MM.1S (cell line): ENCODE measurements at places on chromosomes 3 and 15.

DNA sequence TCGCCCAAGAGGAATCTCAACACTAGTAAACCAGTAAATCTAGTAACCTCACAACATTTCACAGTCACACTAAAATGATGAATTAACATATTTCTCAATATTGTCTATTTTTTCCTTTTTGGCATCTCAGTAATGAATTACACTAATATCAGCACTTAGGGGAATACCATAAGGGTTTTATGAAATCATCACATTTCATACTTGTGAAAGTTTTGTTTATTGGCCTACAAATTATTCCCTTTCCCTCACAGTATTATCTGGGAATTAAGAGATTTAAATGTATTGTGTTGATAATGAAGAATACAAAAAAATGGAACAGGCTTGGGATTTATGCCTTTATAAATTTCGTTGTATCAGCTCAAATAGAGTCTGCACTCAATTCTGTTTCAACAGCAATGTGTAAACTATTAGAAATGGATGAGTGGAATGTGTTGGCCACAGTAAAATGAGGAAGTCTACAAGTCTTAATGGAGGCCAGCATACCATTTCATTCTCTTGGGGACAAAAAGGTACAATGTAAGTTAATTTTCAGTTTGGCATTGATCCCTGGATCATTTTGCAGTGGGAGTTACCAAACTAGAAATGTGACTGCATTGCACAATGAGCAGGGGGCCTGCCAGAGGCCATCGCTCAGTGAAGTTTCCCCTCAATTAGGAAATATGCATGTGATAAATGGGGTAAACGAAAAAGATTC lies 195.4 kb downstream of the FMN1 start:
- no peak for DNase-seq

- DNase-seq: no peak
Measured at GRCh38 chr3:179288845-179289244, 34.0 kb upstream of the ZNF639 start.

GRCh38 chr3:59442046-59442445 lies 392.2 kb upstream of the CFAP20DC start:
- no peak for DNase-seq

- no peak for DNase-seq
Measured at GRCh38 chr15:79403501-79403900, 28.6 kb upstream of the MINAR1 start.

DNA sequence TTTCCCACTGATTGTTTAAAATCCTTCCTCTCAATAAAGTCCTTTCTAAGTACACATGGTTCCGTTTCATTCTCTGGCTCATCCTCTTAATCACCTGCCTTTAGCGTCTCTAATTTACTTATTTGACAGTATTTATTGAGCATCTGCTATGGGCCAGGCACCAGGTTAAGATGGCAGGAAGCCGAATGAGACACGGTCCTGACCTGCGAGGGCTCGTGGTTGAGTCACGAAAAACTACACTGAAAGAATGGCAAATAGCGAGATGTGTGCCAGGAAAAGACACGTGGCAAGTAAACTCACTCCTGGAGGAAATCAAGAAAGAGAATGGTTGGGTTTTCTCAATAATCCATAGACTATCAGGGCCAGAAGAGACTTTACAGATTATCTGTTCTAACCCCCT lies 60.9 kb downstream of the HES1 start:
- DNase-seq: no peak

DNA sequence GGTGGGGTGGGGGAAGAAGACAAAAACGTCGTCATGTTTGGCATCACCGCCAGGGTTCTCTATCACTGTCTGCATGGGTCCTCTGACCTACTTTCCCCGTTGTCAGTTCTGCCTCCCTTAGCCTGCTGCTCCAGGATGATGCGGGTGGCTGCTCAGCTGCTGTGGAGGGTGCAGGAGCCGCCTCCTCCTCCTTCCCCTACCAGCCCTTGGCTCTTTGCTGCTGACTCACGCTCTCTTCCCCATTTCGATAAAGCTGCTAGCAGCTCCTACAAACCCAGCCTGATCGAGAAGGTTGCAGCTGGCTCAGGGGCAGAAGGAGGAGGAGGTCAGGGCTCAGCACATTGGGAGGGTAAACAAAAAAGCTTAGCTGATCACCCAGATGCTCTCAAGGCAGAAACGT lies 49.5 kb upstream of the SEC13 start:
- peak; percentile 10 for DNase-seq

DNA sequence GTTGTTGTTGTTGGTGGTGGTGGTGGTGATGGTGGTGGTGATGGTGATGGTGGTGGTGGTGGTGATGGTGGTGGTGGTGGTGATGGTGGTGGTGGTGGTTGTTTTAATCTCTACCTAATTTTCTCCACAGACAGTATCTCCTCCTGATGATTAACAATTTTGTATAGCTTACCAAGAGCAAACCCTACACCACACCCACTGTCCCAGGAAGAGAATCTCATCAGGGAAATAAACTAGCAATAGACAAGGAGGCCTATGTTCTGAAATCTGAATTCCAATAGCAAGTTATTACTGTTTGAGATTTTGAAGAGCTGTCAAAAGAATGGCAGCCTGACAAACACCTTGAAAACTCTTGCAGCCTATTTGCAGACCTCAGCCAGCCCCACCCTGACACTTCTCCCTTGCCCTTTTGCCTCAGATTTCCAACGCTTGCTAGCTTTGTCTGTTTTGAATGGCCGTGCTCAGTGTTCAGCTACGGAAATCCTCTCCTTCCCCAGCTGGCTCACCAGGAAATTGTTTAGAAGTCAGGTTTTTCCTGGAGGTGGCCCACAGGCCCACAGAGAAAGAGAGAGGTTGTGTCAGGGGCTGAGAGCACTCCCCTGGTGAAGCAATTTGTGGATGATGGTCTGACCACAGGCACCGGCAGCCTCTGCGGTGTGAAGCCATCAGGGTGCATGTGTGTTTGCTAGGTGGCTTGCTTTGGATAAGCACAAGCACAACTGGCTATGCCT lies 101.6 kb downstream of the MAGI1 start:
- DNase-seq: no peak

- no peak for DNase-seq
Measured at GRCh38 chr3:171453180-171453886, 6.9 kb downstream of the TNIK start.

DNA sequence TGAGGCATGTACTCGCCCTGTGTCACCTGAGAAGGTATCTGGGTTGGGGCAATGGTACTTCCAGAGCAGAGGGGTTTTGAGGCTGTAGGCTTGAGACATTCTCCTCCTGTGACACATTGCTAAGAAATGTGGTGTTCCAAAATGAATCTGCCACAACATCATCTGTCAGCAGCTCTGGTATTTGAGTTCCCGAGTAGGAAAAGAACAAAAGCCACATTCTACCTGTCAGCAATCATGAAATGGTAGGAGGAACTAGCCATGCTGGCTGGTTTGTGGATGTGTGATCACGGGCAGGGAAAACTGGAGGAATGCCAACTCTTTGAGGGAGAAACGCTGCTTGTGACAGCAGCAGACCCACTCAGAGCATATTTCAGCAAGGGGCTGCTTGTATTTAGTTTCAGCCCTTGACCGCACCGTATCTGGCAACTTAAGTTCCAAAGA lies 579.4 kb upstream of the TBL1XR1 start:
- DNase-seq: no peak

DNA sequence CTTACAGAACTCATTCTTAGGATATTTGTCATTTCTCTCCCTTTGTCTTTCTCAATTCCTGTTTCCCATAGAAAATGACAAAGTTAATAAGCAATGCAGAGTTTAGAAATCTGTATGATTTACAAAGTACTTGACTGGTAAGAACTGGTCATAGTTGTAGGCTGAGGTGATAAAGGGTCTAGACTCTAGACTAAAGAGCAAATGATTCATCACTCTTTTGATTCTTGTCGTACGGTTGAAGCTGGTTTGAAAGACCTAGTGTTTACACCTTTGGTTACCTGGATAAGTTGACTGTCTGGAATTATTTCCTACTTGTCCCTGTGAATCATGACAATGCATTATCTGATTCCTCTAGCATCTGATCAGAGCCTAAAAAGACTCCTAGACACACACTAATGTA lies 58.9 kb upstream of the TP63 start:
- DNase-seq: no peak

GRCh38 chr15:51908316-51908715 lies 63.3 kb downstream of the LEO1 start:
- DNase-seq: no peak

DNA sequence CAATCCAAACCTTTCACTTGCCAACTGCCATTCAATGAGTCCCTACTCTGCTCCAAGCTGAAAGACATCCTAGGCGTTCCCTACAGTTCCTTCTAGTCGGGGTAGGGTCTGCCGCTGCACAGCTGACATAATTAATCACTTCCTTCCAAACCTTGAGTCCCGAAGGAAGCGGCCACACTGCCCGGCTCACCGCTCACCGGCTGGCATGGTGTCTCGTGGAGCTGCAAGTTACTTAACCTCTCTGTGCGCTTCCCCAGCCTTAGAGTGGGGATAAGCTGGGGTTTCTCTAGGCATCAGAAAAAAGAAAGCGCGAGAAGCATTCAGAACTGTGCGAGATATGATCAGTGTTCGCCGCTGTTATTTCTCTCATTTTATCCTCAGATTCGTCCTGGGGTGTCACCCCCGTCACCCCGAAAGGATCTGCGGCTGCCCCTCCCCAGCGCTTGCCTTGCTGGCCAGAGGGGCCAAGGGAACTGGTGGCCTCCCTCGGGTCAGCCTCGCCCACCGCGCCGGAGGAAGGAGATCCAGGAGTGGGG lies 748 bp downstream of the MRPS25 start:
- peak; percentile 16 for DNase-seq

DNA sequence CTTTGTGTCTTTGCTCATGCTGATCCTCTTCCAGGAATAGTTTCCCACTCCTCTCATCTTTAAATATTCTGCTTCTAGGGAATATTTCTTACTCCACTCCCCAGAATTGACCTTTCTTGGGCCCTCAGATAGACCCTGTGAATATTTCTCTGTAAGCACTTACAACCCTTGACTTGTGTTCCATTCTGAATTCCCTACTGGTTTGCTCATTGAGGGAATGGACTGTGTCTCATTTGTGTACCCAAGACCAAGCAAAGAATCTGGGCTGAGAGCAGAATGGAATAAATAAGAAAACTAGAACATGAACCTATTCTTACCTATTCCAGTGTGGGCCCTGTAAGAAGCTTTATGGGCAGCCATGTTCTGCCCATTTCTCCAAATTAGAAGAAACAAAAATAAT lies 72.7 kb upstream of the TSPAN3 start:
- no peak for DNase-seq

DNA sequence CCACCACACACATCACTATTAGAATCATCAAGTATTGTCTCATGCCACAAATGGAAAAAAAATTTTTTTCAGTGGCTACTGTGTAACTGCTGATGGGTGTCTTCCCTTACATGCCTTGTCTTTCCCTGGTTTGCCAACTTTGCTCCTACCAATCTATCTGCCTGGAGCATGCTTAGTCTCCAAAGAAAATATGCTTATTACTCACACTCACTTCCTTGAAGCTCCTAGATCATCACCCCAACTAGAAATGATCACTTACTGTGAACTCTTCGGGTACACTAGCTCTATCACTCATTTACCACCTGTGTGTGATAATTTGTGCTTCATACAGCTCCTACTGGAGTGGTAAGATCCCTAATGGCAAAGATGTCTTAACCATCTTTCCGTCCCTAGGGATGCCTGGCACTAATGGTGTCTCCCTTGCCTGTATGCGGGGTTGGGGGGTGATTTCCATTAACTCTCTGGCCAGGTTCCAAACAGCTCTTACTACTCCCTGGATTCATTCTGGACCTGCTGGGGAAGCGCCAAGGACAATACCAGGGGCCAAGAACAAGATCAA lies 799 bp downstream of the VPS33B start:
- no peak for DNase-seq

GRCh38 chr3:48155122-48155521 lies 33.1 kb downstream of the CDC25A start:
- DNase-seq: no peak

- DNase-seq: peak; percentile 67
Measured at GRCh38 chr15:38414357-38414756, 39.6 kb upstream of the FAM98B start.

GRCh38 chr3:159263750-159264553 lies 462.1 kb downstream of the MFSD1 start:
- DNase-seq: peak; percentile 71

GRCh38 chr3:48928679-48929078 lies 10.0 kb downstream of the ARIH2 start:
- DNase-seq: no peak

DNA sequence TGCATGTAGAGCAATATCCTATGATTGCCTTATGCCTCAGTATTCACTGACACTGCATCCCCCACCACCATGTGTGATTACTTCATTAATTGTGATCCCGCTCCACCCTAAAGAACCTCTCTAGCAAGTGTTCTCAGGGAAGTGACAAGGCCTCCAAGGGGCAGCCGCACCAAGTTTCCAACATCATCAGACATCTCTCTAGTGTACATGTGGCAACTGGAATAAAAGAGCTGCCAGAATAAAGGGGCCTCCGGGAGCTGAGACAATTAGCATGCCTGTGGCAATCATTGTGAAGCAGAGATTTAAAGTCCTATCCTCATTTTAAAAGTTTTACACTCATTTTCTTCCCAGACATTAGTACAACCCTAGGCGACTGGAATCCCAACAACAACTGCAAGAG lies 902.1 kb upstream of the SEMA6D start:
- no peak for DNase-seq

GRCh38 chr3:108134555-108134880 lies 43.7 kb upstream of the CD47 start:
- DNase-seq: peak; percentile 19

GRCh38 chr3:12962292-12962691 lies 110.9 kb downstream of the IQSEC1 start:
- DNase-seq: no peak

GRCh38 chr15:20346082-20346805 lies 195.4 kb downstream of the GOLGA6L6 start:
- DNase-seq: peak; percentile 5

DNA sequence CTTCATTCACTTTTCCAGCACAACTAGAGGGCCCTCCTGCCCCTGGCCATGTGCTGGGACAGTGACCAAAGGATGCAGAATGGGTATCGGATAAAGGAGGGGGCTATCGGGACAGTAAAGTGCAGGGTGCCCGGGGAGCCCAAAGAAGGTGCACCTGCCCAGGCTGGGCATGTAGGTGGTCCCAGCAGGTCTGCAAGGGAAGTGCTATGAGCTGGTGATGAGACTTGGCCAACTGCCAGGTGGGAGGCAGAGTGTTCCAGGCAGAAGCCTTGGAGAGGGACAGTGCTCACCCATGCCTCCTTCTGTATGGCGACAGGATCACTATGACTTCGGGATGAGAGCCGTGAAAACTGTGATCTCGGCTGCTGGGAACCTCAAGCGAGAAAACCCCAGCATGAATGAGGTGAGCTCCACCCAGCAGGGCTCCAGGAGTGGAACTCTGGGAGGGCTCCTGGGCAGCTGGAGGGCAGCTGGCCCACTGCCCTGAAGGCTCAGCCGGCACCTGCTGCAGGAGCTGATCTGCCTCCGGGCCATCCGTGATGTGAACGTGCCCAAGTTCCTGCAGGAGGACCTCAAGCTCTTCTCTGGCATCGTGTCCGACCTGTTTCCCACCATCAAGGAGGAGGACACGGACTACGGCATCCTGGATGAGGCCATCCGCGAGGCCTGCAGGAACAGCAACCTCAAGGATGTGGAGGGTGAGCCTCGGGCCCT lies 48.4 kb downstream of the DNAH1 start:
- DNase-seq: no peak
